Activated T-cell treated with anti-CD3 and anti-CD28 coated beads, Interleukin-2, amount 50 U/mL, for 4 hours (primary cell): ENCODE measurements at places on chromosomes 6 and 20.

GRCh38 chr6:125002406-125002741 lies 40.1 kb downstream of the RNF217 start:
- no peak for DNase-seq

DNA sequence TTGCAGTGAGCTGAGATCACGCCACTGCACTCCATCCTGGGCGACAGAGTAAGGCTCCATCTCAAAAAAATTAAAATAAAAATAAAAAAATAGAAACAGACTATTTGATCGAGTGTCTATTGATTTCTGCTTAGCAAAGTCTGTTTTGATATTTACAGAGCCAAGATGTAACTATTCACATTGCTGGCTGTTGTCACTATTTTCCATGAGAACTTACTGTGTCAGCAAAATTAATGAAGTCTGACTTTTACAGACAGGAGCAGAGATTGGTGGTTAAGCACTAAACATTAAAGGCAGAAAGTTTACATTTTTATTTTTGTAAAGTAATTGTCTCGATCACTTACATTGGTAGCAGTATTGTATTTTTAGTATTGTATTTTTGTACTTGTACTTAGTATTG lies 85.0 kb upstream of the CCDC28A start:
- no peak for DNase-seq

GRCh38 chr20:31505903-31506302 lies 8.3 kb upstream of the HM13 start:
- no peak for DNase-seq

DNA sequence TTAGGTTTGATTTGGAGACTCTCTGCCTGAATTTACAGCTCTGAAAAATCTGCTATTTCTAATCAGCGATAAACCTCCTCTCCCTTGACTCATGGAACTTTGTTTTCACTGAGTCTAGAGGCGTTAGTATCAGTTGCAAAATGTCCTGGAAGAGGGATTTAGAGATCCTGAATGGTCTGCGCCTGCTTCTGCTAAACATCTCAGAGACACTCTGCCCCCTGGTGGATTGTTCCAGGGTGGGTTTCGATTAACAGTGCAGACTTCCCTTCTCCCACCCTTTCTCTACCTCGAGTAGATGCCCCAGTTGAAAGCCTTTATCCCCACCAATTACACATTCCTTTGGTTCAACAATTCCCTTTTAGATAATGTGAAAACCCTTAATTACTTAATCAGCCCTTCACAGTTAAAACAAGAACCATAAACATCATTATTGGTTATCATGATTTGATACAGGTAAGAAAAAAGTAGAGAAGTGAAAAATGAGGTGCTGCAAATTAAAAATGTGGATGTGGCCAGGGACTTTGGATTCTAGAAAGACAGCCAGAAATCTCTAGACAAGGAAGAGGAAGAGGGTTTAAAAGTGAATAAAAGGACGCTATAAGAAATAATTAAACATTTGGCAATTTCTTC lies 5.5 kb downstream of the HTR1B start:
- no peak for DNase-seq

DNA sequence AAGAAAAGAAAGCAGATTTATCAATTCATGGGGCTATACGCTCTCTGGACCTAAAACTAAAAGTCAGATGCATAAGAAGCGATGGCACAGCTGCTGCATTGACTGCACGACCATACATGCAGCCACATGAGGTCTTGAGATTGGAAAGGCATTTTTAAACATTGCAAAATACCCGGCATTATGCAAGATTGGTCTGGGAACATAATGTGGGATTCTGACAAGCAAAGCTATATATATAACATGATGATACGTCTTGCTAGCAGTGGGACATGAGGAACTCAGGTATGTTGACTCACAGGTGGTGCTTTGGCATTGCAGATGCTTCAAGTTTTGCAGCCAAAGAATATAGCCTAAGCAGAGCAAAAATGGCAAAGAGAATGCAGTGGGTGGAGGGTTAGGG lies 55.1 kb downstream of the SAMD3 start:
- no peak for DNase-seq

- DNase-seq, result no peak
These were observed 602.4 kb downstream of the COL12A1 start for GRCh38 chr6:74603322-74604076.

DNA sequence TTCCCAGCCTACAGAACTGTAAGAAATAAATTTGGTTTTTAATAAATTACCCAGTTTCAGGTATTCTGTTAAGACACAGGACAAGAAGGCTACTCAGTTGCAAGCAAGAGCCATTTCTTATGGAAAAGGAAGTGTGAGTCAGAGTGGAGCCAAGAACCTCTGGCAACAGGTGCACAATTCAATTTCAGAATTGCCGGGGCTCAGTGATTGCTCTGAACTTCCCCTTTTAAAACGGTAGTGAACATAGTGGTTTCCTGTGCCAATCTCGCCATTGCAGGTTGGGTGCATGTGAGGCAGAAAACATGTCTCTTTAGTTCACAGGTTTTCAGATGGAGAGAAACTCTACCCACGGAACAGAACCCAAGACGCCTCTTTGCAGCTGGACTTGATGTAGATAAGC lies 16.4 kb downstream of the PIGT start:
- no peak for DNase-seq

GRCh38 chr20:41029150-41029901 lies 704 bp downstream of the TOP1 start:
- DNase-seq, result no peak

DNA sequence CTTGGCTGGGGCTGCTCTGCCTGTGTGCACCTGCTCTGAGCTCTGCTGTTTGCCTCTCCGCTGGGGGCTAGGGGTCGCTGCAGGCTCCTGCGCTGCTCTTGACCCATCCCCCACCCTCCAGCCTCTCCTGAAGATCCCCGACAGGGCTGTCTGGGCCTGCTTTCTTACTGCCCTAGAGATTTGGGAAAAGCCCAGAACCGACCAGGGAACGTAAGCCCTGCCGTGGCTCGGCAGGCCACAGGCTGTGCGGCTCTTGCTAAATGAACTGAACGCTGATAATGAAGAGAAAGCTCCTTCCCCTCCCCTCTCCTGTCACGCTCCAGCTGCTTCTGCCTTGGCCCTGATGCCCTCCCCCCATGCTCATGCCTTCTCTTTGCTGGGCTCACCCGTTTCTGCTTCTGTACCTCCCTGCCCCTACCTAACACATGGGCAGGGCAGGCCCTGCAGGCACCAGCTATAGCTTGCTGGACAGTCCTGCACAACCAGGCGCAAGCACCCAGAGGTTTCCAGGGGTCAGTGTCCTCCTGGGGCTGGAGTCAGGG lies 32.0 kb upstream of the PCMTD2 start:
- no peak for DNase-seq

DNA sequence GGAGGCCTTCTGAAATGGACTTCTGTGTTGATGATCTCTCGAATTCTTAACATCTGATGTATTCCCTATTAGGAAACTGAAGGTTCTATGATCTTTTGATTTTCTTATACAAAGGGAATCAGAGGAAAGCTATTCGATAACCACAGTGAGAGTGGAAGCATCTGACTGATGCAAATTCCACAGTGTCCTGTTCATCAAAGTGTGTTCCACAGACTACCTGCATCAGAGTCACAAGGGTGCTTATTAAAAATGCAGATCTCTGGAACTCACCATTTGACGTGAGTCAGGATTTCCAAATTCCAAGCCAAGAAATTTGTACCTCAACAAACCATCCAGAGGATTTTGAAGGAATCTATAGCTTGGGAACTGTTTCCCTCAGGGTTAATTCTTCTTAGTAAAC lies 4.4 kb upstream of the MEP1A start:
- DNase-seq, result no peak
